ENCODE measurements at places on chromosomes 1 and 21.
A peak's percentile ranks its signal among the peaks of the same experiment; 100 is the strongest.

- no peak overlapping the region for H3K27ac ChIP-seq
- no peak for DNase-seq
- no peak overlapping the region for H3K4me3 ChIP-seq
- no peaks in the 10 kb centered on the region for H3K27me3 ChIP-seq
- peaks cover under 1% of the 10 kb centered on the region for H3K36me3 ChIP-seq
Observed at GRCh38 chr1:186304982-186305949, 69.8 kb downstream of the TPR start.

- no peaks in the 10 kb centered on the region for H3K36me3 ChIP-seq
- no peak overlapping the region for H3K4me3 ChIP-seq
- no peak overlapping the region for H3K27ac ChIP-seq
- H3K4me1 ChIP-seq: no peaks in the 10 kb centered on the region
Observed at GRCh38 chr1:245277276-245277675, 122.5 kb downstream of the KIF26B start.

DNA sequence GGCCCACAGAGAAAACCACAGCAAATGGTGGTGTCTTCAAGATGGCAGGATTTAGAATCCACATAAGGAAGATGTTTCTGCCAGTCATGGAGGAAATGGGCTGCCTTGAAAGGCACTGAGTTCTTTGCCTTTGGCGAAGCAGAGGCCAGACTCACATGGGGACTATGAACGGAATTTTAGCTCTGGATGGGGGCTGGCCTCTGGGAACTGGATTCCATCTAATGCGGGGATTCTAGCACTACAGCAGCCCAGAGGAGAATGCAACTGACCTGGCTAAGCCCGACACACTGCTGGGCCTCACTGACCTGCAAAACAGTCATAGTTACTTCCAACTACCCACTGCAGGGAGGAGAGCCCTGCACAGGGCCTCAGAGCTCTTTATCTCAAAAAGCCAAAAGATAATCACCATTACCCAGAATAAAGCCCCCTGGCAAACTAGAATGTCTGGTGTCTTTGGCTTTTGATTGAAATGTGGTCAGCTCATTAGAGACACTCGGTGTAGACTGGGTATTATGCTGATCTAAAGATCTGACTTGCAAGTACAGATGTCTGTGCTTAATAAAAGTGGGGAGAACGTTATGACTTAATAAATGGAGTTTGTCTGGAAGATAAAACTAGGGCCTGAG lies 11.6 kb downstream of the HCRTR1 start:
- no peak overlapping the region for H3K27ac ChIP-seq
- H3K4me1 ChIP-seq: peaks cover 20% of the 10 kb centered on the region
- H3K36me3 ChIP-seq: peaks cover 75% of the 10 kb centered on the region

DNA sequence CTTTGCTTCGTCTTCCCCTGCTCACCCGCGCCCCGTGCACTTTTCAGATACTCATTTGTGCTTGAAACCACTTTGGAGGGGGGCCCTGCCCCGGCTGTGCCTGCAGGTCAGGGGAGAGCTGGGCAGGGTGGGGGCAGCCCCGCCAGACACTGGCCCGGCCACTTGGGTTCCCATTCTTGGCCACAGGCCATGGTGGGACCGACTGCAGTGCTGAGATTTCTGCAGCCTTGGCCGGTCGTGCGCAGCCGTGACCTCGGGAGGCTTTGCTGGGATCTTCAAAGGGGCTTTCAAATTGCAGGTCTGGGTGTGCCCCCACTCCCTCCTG lies 54.5 kb upstream of the TTC34 start:
- no peaks in the 10 kb centered on the region for H3K36me3 ChIP-seq
- peaks cover 50% of the 10 kb centered on the region for H3K27me3 ChIP-seq
- no peaks in the 10 kb centered on the region for H3K4me1 ChIP-seq
- no peak for DNase-seq

DNA sequence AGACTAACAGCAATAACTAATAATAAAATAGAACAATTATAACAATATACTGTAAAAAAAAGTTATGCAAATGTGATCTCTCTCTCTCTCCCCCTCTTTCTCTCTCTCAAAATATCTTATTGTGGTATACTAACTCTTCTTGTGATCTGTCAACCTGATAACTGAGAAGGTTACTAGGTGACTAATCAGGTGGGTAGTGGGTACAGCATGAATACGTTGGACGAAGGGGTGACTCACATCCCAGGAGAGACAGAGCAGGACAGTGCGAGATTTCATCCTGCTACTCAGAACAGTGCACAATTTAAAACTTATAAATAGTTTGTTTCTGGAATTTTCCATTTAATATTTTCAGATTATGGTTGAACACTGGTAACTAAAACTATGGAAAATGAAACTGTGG lies 257.5 kb downstream of the LRRC40 start:
- H3K27ac ChIP-seq: no peak overlapping the region
- no peak overlapping the region for H3K4me3 ChIP-seq
- DNase-seq: no peak
- no peaks in the 10 kb centered on the region for H3K4me1 ChIP-seq

DNA sequence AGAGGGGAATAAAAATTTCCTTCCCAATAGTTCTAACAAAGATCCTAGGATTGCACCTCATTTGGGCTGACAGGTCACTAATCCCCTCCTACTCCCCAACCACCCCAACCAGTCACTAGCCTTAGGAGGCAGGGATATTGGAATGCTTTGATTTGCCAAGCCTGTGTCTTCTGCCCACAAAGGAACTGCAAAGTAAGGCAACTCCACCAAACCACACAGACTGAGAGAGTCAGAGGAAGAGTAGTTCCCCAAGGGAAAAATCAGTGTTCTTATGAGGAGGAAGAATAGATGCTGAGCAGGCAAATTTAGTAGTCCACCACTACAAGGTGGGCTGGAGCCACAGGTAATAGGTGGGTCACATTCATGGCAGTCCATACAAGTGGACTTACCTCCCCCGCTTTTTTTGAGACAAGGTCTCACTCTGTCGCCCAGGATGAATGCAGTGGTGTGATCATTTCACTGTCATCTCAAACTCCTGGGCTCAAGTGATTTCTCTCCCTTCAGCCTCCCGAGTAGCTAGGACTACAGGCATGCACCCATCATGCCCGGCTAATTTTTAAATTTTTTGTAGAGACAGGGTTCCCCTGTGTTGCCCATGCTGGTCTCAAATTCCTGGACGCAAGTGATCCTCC lies 3.7 kb upstream of the TMEM39B start:
- no peak for DNase-seq
- no peak overlapping the region for H3K27ac ChIP-seq
- H3K36me3 ChIP-seq: peaks cover 6% of the 10 kb centered on the region
- no peaks in the 10 kb centered on the region for H3K27me3 ChIP-seq

DNA sequence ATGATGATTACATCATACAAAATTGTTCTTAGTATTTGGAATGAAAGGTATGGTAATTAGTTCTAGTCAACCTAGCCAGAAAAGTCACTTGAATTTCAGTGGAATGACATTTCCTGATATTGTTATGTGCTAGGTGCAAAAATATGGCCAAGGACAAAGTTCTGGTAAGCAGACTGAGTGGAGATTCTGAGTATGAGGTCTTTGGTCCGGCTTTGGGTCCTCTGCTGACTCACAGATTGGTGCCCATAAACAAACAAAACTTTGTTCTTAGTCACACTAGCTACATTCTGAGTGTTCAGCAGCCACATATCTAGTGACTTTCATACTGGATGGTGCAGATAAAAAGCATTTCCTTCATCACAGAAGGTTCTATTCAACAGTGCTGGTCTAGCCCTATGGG lies 206.1 kb downstream of the ZNF648 start:
- no peak for DNase-seq
- no peaks in the 10 kb centered on the region for H3K4me1 ChIP-seq
- H3K4me3 ChIP-seq: no peak overlapping the region
- H3K27ac ChIP-seq: no peak overlapping the region
- no peaks in the 10 kb centered on the region for H3K27me3 ChIP-seq
- no peaks in the 10 kb centered on the region for H3K36me3 ChIP-seq

GRCh38 chr1:26996024-26996423 lies 2.5 kb downstream of the TRNP1 start:
- no peaks in the 10 kb centered on the region for H3K36me3 ChIP-seq
- DNase-seq: no peak
- H3K27ac ChIP-seq: peak overlapping the region; percentile 54
- peaks cover 66% of the 10 kb centered on the region for H3K4me1 ChIP-seq
- H3K4me3 ChIP-seq: no peak overlapping the region

- no peaks in the 10 kb centered on the region for H3K27me3 ChIP-seq
- no peaks in the 10 kb centered on the region for H3K4me1 ChIP-seq
- no peak for DNase-seq
- no peak overlapping the region for H3K27ac ChIP-seq
- H3K4me3 ChIP-seq: no peak overlapping the region
Observed at GRCh38 chr1:222057162-222057561, 315.3 kb upstream of the DUSP10 start.

DNA sequence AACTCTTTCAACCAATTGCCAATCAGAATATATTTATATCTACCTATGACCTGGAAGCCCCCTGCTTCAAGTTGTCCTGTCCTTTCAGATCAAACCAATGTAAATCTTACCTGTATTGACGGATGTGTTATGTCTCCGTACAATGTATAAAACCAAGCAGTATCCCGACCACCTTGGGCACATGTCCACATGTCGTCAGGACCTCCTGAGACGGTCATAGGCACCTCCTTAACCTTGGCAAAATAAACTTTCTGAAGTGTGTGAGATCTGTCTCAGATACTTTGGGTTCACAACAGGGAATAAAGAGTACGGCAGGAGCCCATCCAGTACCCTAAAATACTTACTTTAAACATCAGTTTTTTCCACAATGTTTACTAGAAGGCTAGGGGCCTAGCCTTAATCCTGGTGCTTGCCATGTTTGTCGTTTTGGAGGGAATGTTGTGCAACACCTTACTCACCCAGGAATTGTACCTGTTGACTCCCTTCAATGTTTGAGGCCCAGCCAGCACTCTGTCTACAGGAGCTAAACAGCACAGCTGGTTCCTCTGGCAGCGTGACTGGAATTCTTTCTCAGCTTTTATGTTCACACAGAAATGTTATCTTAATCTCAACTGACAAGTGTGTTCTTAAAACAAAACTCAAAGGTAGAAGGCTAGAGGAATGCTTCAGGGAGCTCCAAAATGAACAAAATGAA lies 90.8 kb upstream of the USP25 start:
- no peak overlapping the region for H3K4me3 ChIP-seq
- no peaks in the 10 kb centered on the region for H3K4me1 ChIP-seq
- no peaks in the 10 kb centered on the region for H3K27me3 ChIP-seq
- no peak for DNase-seq
- no peak overlapping the region for H3K27ac ChIP-seq

- H3K4me1 ChIP-seq: no peaks in the 10 kb centered on the region
- H3K27ac ChIP-seq: no peak overlapping the region
- H3K4me3 ChIP-seq: no peak overlapping the region
Observed at GRCh38 chr1:40919475-40920011, 57.4 kb upstream of the CITED4 start.

- no peak overlapping the region for H3K4me3 ChIP-seq
- no peaks in the 10 kb centered on the region for H3K4me1 ChIP-seq
- H3K27me3 ChIP-seq: no peaks in the 10 kb centered on the region
Observed at GRCh38 chr21:43600642-43601402, 58.5 kb downstream of the HSF2BP start.

GRCh38 chr1:184801503-184801902 lies 46.8 kb upstream of the EDEM3 start:
- H3K27me3 ChIP-seq: no peaks in the 10 kb centered on the region
- peaks cover 21% of the 10 kb centered on the region for H3K4me1 ChIP-seq

GRCh38 chr1:65068202-65069010 lies 79.6 kb upstream of the AK4 start:
- no peaks in the 10 kb centered on the region for H3K4me1 ChIP-seq
- peak overlapping the region; percentile 96 for H3K27ac ChIP-seq
- no peak for DNase-seq
- H3K4me3 ChIP-seq: peak overlapping the region; percentile 71

DNA sequence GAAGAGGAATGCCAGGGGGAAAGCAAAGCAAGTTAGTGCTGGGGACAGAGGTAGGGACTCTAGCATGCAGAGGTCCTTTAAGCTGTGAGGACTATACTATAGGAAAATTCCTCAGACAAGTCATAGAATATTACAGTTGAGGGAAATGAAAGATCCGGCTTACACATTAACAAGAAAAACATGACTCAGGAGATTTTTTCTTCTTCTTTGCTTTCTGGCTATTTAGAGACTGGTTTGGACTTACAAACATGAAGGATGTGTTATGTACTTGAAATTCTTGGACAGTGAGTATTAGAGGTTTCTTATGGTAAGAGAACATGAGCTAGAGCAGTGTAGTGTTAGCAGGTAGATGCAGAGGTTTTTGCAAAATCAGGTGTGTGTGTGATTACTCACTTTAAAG lies 24.9 kb downstream of the USP25 start:
- DNase-seq: no peak
- H3K27ac ChIP-seq: no peak overlapping the region
- no peaks in the 10 kb centered on the region for H3K36me3 ChIP-seq
- H3K4me3 ChIP-seq: no peak overlapping the region
- H3K27me3 ChIP-seq: no peaks in the 10 kb centered on the region

- no peak for DNase-seq
- no peak overlapping the region for H3K27ac ChIP-seq
- no peak overlapping the region for H3K4me3 ChIP-seq
Observed at GRCh38 chr1:92749024-92749634, 35.8 kb downstream of the EVI5 start.
